Psoas muscle (tissue), 8 donors: ENCODE measurements at places on chromosomes 1 and 21. TPM values are rescaled to one million over a fixed set of nuclear protein-coding genes. Genes with fewer than 3 reads are reported as not detected.

TMEM200B gene
- polyA plus RNA-seq: 0.67 TPM

DISC1 gene
- 1.9 TPM for polyA plus RNA-seq

CAPN9 gene
- 0.03 TPM for polyA plus RNA-seq

TDRD5 gene
- polyA plus RNA-seq: not detected

PLEKHG5 gene
- polyA plus RNA-seq: 2.0 TPM

LHX8 gene
- not detected for polyA plus RNA-seq

UTS2 gene
- 0.20 TPM for polyA plus RNA-seq

FAM110D gene
- polyA plus RNA-seq: 1.7 TPM

CACNA1E gene
- not detected for polyA plus RNA-seq

ARHGAP29 gene
- polyA plus RNA-seq: 6.3 TPM

OLFML2B gene
- 3.8 TPM for polyA plus RNA-seq

ZFP69B gene
- polyA plus RNA-seq: 0.25 TPM

KRTAP13-2 gene
- polyA plus RNA-seq: not detected

UBE4B gene
- 29.8 TPM for polyA plus RNA-seq

SLAMF8 gene
- polyA plus RNA-seq: 0.22 TPM

SMIM34 gene
- not detected for polyA plus RNA-seq

TYW3 gene
- polyA plus RNA-seq: 21.5 TPM

PTPN14 gene
- 27.9 TPM for polyA plus RNA-seq

CLCNKA gene
- 1.2 TPM for polyA plus RNA-seq

AMY1B gene
- polyA plus RNA-seq: not detected

SELE gene
- 0.14 TPM for polyA plus RNA-seq

OR6N1 gene
- not detected for polyA plus RNA-seq

OPTC gene
- polyA plus RNA-seq: not detected

PRDM16 gene
- polyA plus RNA-seq: 0.20 TPM

WDR26 gene
- 29.1 TPM for polyA plus RNA-seq

GBP1 gene
- polyA plus RNA-seq: 1.9 TPM
